ENCODE measurements at places on chromosomes 11 and 22.

DNA sequence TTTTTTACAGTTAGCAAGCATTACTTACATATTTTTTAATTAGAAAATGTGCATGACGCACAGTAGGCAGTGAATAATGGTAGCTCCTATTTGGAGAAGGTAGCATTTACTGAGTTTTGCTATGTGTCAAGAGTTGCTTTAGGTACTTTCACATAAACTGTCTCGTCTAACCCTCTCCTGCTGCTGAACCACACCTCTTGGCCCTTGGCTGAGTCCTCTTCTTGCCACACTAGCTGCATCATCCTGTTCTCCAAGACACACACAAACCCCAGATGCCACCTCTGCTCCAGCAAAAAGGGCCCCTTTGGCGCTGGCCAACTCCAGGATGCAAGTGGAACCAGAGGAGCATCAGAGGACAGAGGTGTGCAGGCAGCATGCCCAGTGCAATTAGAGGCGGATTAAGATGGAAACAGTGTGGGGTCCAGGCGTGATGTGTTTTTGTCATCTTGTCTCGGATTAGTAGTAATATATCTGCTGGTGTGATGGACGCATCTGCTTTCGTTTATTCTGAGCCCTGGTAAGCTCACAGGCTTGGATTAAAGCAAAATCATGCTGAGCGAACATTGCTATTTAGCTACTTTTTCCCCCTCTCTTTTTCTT, 367.0 kb upstream of the CADM1 start:
- no peak overlapping the region for H3K4me3 ChIP-seq
- no peak for DNase-seq
- H3K27ac ChIP-seq = no peak overlapping the region
- H3K27me3 ChIP-seq = no peaks in the 10 kb centered on the region
- H3K4me1 ChIP-seq = no peaks in the 10 kb centered on the region

GRCh38 chr22:37920126-37920525, 14.0 kb downstream of the MICALL1 start:
- H3K4me1 ChIP-seq = no peaks in the 10 kb centered on the region
- DNase-seq = no peak
- no peak overlapping the region for H3K4me3 ChIP-seq
- H3K27ac ChIP-seq = no peak overlapping the region

- no peak overlapping the region for H3K4me3 ChIP-seq
- no peaks in the 10 kb centered on the region for H3K4me1 ChIP-seq
- no peak for DNase-seq
- H3K27me3 ChIP-seq = peaks cover 13% of the 10 kb centered on the region
Observed at GRCh38 chr11:117546431-117547194, 219.0 kb downstream of the CEP164 start.

DNA sequence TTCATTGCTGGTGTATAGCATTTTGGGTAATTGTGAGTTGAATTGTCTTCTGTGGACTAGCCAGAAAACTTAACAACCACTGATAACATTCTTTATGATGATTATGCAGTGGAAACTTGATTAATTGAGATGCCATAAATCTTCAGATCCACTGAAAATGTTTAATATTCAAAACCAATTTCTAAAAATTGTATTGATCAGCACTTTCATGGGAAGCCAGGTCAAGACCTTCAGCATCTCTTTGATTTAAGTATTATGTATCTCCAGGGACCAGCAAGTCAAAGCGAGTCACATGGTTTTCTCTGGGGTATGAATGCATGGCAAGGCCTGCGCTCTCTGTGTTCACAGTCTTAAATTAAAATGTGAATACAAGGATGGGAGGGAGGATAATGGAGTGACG, 596.9 kb downstream of the OPCML start:
- H3K27ac ChIP-seq = no peak overlapping the region
- no peak for DNase-seq
- no peak overlapping the region for H3K4me3 ChIP-seq

GRCh38 chr11:114257621-114258558, 38.3 kb upstream of the NNMT start:
- H3K4me1 ChIP-seq = peaks cover 49% of the 10 kb centered on the region
- H3K27ac ChIP-seq = peak overlapping the region; percentile 60
- H3K4me3 ChIP-seq = no peak overlapping the region

DNA sequence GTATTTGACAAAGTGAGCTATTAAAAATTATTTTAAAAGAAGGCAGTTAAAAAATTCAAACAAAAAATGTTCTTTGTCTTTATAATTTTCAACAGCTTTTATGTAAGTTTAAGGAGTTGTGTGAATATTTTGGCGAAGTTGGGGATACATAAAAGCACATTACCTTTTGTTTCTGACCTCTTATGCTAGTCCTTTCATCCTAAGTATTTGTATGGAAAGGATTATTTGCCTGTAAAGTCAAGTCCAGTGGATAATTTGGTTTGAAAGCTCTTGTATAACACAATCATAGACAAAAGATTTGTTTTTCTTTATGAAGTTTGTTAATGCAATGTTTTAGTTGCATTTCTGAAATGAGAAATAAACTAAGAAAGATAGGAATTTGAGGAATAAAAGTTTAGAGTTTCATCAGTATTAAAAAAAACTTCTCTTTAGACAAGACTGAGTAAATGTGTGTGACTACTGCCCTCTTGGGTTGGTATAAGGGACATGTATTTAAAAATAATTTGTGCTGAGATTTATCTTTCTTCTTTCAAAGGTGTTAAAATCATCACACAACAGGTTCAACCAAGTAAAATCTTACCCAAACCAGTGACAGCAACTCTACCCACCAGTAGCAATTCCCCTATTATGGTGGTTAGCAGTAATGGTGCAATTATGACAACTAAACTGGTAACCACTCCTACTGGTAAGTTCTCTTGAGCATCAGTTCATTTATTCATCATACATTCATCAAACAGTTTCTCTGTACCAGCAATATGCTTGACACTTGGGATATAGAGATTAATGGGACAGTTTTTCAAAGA, 68.2 kb downstream of the EMSY start:
- H3K27ac ChIP-seq = no peak overlapping the region
- H3K36me3 ChIP-seq = peaks cover 20% of the 10 kb centered on the region
- no peaks in the 10 kb centered on the region for H3K4me1 ChIP-seq
- no peaks in the 10 kb centered on the region for H3K27me3 ChIP-seq
- DNase-seq = no peak
- H3K4me3 ChIP-seq = no peak overlapping the region

DNA sequence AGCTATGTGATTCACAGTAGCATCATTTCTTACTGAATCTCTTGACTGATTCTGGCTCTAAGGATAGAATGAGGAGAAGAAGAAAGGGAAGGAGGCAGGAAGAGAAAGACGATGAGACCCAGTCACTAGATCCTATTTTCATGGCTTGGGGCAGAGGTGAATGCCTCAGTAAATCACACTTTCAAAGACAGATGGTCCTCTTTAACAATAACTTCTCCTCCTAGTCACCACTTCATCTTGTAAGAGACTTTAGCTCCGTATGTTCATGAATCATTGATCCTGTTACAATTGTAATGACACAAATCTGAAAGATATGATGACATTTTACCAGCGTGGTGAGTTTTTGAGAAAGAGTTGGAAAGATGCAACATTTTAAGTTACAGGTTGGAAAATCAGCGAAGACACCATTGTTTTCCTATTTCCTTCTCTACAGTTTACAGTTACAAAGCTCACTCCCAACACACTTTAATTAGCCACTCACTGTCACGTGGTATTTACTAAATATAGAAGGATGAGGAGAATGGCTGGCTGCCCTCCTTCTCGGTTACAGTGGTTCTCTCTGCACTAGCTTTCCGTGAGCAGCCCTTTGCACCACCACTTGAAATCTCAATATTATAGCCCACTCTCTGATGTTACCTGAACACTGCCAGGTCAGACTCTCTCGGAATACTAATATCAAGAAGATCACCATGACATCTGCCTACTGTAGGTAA, 205.8 kb downstream of the CADM1 start:
- no peaks in the 10 kb centered on the region for H3K36me3 ChIP-seq
- H3K4me1 ChIP-seq = no peaks in the 10 kb centered on the region
- DNase-seq = no peak

DNA sequence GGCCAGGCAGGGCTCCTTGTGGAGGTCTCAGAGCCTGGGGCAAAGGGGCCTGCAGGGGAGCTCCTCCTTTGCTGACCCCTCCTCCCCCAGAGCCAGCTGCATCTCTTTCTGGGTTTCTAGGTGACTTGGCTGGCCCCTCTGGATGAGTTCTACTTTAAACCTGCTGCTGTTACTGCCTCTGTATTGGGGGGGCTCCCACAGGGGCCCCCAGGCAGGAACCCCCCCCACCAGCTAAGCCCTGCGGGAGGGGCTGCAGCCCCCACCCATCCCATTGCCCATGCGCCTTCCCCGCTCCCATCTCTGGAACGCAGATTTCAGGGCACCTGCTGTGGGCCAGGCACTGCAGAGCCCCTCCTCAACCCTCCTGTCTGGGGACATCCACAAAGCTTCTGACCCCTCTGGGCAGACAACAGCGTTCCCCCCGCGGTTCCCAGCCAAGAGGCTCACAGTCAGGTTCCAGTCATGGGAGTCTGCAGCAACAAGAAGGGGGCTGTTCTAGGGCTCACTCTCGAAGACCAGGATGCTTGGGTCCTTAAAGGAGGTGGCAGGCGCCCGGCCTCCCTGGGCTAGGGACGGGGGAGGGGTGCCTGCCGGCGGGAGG, 815 bp upstream of the PLCB3 start:
- H3K27ac ChIP-seq = no peak overlapping the region
- H3K36me3 ChIP-seq = peaks cover 12% of the 10 kb centered on the region
- no peaks in the 10 kb centered on the region for H3K27me3 ChIP-seq
- peaks cover 50% of the 10 kb centered on the region for H3K4me1 ChIP-seq

DNA sequence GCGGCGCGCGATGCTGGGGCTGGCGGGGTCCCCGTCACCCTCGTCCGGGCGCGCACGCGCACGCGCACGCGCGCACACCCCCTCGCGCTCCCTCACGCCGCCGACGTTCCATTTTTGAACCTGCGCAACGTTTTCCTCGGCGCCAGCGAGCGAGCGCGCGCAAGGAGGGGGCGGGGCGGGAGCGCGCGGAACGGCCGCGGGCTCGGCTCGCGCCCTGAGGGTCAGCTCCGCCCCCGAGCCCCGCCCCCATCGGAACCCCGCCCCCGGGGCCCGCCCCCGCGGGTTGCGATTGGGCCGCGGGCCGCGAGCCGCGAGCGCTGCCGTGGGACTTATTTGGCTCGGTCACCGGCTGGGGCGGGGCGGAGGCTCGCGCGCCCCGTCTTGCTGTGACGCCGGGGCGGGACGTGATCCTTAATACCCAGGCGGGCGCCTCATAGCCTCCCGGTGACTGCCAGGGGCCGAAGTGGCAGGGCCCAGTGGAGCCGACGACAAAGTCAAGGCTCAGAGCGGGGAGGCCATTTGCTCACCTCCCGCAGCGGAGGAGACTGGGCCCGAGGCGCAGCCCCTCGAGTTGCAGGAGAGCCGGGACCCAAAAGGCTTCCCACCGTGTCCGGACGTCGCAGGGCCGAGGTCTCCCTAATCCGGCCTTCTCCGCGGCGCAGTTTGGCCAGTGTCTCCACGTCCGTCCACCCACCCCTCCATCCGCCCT, at the start of gene CBX7:
TSS of gene CBX7 (minus strand) at position 170 of the 709 bp plus-strand sequence. CDS start 236 bp downstream, outside the sequence.
- peak; percentile 94 for DNase-seq
- H3K36me3 ChIP-seq = peaks cover 15% of the 10 kb centered on the region
- H3K27ac ChIP-seq = peak within 1 kb of the TSS; percentile 90
- H3K4me3 ChIP-seq = peak within 1 kb of the TSS; percentile 91

DNA sequence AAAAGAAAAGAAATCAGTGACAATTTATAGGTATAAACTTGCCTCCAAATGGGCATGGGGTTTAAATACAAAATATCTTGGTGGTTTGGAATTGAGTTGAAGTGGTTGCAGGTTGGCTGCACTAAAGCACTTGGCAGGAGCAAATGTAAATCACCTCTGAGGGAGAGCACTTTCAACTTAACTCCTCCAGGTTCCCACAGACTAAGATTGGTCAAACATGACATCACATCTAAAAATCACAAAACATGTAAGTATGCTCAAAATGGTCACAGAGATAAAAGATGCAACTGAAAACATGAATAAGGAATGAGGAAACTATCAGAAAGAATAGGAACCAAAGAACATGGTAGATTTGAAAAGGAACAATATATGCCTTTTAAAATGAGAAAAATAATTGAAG, 12.3 kb upstream of the SHANK3 start:
- no peak for DNase-seq
- no peaks in the 10 kb centered on the region for H3K36me3 ChIP-seq
- peaks cover 36% of the 10 kb centered on the region for H3K27me3 ChIP-seq
- no peak overlapping the region for H3K4me3 ChIP-seq

- no peaks in the 10 kb centered on the region for H3K27me3 ChIP-seq
- no peaks in the 10 kb centered on the region for H3K4me1 ChIP-seq
- H3K4me3 ChIP-seq = no peak overlapping the region
- H3K36me3 ChIP-seq = no peaks in the 10 kb centered on the region
- no peak for DNase-seq
Observed at GRCh38 chr11:94245121-94245520, 59.3 kb upstream of the IZUMO1R start.

- peaks cover 8% of the 10 kb centered on the region for H3K4me1 ChIP-seq
- peaks cover 6% of the 10 kb centered on the region for H3K27me3 ChIP-seq
- H3K36me3 ChIP-seq = no peaks in the 10 kb centered on the region
- no peak for DNase-seq
- H3K27ac ChIP-seq = no peak overlapping the region
Observed at GRCh38 chr11:1936072-1936780, 10.9 kb upstream of the MRPL23 start.

DNA sequence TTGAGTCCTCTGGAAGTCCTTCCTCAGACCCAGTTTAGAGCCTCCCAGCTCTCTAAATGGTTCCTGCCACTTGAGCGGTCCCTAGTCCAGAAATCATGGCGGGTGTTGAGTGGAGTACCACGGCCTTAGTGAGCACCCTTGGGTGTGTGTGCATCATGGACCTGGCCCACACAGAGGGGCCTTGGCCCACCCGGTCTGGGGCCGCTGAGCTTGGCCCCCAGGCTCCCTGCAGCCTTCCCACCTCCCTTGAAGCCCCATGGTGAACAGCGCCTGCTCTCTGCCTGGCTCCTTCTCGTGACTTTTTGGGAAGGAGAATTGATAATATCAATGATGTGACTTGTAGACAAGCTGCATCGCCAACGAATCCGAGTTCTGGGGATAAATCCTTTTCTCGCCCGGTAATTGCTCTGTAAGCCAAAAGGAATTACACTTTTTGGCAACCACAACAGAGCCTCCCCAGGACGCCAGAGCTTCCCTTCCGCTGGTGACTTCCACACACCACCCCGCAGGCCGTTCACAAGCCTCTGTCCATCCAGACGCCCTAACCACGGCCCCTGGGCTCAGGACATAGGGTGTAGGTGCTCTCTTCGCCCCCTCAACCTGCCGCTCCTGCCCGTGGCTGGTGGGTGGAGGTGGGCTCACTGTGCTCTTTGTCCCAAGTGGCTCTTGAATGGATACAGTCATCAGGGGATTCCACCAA, 93.8 kb downstream of the NECTIN1 start:
- H3K27ac ChIP-seq = no peak overlapping the region
- DNase-seq = no peak
- H3K27me3 ChIP-seq = no peaks in the 10 kb centered on the region

DNA sequence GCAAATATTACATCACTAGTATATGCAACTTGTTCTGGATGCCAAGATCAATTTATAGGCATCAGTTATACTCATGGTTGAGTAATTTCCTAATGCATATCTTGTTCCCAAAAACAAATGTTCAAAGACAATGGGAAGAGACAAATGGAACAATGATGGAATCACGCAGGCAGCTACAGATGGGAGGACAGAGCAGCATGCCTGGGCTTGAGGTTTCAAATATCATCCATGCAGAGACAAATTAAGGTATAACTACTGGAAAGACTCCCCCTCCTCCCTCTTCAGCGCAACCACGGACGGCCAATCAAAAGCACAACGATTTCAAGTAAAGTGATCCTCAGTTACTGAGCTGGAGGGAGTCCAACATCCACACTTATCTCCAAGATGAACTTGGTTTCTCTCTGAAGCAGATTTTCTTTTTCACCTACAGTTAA, 106.8 kb downstream of the CCDC83 start:
- no peak overlapping the region for H3K4me3 ChIP-seq
- H3K4me1 ChIP-seq = peaks cover 6% of the 10 kb centered on the region
- peaks cover 81% of the 10 kb centered on the region for H3K36me3 ChIP-seq
- no peaks in the 10 kb centered on the region for H3K27me3 ChIP-seq
- no peak for DNase-seq
